Small intestine (tissue), 16 donors: ENCODE measurements at places on chromosomes 4 and X.
A peak's percentile ranks its signal among the peaks of the same experiment; 100 is the strongest.

DNA sequence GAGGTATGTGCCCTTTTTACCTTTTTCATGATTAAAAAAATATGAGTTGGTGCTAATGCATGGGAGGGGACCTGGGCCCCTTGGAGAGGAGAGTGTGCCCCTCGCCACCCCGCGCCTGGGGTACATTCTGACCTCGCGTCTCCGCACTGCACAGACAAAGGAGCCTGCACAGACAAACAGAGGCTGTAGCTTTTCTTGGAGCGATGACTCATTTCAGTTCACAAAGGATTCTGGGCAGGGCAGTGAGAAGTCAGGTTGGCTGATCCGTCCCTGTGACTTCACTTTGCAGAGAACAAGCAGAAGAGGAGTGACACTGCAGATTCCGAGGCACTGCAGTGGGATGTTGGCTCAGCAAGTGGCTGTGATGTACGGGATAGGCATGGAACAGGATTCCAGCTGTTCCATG is 82.9 kb downstream of the STOX2 start:
- peak; percentile 76 for DNase-seq

GRCh38 chr4:94917146-94917545 is 159.4 kb downstream of the BMPR1B start:
- DNase-seq: no peak

DNA sequence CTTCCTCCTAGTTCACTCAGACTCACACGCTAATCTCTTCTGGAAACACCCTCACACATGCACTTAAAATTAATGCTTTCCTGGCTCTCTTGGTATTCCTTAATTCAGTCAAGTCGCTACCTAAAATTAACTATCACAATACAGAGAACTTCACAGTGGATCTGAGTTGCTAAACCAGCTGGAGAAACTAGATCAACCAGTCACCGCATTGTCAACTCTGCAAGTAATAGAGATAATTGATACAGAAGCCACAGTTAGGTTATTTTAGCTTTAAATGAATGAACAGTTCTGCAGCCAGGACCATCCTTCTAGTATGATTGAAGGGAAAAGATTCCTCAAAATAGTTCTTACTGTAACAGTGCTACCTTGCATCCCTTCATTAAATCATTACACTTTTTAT is 6.0 kb upstream of the TBC1D9 start:
- no peak for DNase-seq

GRCh38 chrX:33171041-33171440 is 40.3 kb downstream of the DMD start:
- DNase-seq: no peak

DNA sequence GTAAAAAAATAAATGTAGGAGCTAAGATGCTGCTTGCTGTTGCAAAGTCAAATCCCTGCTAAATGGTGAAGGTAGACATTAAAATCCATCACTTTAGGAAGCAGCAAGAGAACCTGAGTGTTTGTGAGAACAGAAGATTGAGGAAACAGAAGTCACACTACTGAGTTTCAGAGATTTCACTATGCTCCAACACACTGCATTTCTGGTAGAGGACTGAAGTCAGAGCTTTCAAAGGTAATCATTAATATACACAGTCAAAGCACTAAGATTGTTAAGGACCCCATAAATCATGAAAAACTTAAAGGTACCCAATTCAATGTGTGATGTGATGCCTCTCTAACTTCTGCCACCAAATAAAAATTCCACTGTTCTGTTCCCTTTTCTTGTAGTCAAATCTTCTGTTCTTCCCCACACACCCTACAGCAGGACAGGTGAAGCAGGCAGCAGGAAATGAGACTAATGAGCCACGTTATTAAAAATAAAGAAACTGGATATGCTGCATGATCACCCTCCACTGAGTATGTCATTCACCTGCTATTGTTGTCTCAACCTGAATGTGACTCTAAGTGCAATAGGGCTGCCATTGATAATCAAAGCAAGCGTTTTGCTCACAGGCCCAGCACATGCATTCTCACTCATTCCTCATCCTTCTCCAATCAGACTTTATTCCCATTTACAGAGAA is 28.9 kb upstream of the APELA start:
- no peak for DNase-seq

GRCh38 chr4:121455285-121455684 is 74.5 kb upstream of the QRFPR start:
- no peak for DNase-seq

- peak; percentile 76 for DNase-seq
These were observed 18.0 kb upstream of the CYP2U1 start for GRCh38 chr4:107913283-107913899.

- DNase-seq: no peak
These were observed 7.3 kb upstream of the SH3BP2 start for GRCh38 chr4:2785613-2786012.

DNA sequence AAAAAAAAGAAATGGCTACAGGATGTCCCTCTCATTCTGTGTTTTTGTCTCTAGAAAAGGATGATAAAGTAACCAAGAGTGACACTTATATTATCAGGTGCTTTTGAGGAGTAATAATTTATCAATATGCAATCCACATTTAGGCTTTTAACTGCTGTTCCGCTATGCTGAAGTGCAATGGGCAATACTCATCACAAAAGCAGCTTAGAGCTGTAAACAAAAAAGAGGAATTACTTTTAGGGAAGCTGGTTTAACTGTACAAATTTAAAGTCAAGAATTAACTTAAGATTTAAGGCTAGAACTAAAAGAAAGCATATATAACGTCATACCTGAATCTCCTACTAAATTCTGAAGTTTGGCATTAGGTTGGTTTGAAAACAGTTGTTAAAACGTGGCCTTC is 93.5 kb upstream of the DDX3X start:
- no peak for DNase-seq

- DNase-seq: peak; percentile 42
These were observed 171.8 kb downstream of the HNRNPD start for GRCh38 chr4:82201805-82202641.

DNA sequence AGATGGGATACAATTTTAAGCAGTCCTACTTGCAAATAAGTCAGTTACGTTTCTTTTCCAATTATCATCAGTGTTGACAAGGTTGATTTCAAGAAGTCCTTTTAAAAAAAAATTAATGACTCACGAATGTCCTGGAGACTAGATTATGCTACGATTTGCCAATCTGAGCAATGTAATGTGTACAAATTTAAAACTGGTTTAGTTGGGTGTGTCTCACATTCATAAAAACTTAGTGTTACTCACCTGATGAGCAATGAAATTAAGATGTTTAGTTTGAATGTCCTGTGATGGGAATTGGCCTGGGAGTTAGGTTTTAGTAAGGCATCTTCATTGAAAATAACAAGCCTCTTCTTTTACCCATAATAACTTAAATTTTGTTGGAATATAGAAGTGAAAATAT is 136.7 kb upstream of the POF1B start:
- no peak for DNase-seq

- DNase-seq: no peak
These were observed 15.6 kb downstream of the CHRNA9 start for GRCh38 chr4:40350627-40351227.

- DNase-seq: no peak
These were observed 170.8 kb downstream of the ZNF674 start for GRCh38 chrX:46374371-46374770.

DNA sequence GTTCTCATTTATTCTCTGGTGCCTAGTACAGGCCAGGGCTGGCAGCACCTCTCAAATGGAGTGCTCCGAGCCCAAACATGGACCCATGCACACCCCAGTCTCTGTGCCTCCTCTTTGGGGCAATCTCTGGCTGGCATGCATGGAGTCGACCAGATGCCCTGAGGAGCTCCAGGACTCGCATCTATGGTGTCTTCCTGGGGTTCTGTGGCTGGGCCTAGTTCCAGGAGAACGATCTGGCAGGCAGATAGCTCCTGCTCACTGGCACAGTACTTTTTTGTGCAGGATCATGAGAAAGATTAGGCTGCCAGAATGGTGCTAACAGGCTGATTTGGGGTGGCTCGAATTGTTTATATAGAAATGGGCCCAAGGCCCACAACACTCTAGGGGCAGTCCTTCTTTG is 72.0 kb upstream of the PJA1 start:
- no peak for DNase-seq

GRCh38 chrX:45172890-45173289 is 27.8 kb downstream of the DIPK2B start:
- peak; percentile 69 for DNase-seq

DNA sequence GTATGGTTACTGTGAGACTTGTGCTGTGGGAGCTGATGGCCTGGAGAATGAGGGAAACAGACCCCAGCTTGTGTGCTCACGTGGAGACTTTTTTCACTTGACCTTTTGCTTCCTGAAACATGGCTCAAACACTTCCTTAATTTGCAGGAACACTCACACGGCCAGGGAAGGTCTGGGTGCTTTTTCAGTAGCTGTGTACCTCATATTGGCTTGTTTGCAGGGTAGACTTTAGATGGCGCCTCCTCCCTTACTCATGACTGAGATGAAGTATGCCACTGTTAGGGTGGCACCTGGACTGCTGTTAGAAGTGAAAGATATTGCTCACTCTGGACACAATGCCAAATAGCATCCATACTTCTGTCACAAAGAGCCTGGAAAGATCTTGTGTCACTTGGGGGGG is 75.7 kb upstream of the WDR1 start:
- no peak for DNase-seq

GRCh38 chrX:53714580-53715345 is 28.2 kb upstream of the HUWE1 start:
- peak; percentile 34 for DNase-seq

GRCh38 chr4:104393655-104394324 is 100.9 kb downstream of the CXXC4 start:
- DNase-seq: no peak

DNA sequence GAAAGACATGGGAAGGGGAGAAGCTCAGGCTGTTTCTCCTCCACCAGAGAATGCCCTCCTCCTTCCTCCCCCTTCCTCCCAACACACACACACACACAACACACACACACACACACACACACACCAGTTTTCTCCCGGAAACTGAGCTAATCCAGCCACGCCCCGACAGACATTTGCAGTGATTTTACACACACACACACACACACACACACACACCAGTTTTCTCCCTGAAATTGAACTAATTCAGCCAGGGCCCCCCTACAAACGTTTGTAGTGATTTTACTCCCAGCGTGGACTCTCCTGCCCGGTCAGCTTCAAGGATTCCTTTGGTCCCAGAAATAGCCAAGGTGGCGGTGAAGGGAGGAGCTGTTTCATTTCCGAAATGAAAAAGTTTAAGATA is 32.9 kb upstream of the STX18 start:
- peak; percentile 72 for DNase-seq

DNA sequence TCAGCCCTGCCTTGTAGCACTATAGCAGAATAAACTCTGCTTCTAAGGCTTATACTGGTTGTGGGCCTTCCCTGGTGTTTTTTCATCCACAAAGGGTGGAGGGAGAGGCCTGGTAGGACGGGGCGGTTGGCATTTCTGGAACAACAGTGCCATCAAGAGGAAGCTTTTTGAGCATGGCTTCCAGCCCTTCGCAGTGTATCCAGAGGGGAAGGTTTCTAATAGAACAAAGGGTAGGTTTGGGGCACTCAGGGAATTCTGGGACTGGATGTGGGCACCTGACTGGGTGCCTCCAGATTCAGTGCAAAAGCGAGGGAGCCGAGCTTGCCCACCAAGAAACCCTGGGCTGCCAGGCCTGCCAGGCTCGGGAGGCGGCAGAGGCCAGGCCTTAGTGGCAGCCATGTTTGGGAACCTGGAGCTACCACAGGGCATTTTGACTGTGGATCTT is 229.6 kb upstream of the AGTR2 start:
- no peak for DNase-seq

DNA sequence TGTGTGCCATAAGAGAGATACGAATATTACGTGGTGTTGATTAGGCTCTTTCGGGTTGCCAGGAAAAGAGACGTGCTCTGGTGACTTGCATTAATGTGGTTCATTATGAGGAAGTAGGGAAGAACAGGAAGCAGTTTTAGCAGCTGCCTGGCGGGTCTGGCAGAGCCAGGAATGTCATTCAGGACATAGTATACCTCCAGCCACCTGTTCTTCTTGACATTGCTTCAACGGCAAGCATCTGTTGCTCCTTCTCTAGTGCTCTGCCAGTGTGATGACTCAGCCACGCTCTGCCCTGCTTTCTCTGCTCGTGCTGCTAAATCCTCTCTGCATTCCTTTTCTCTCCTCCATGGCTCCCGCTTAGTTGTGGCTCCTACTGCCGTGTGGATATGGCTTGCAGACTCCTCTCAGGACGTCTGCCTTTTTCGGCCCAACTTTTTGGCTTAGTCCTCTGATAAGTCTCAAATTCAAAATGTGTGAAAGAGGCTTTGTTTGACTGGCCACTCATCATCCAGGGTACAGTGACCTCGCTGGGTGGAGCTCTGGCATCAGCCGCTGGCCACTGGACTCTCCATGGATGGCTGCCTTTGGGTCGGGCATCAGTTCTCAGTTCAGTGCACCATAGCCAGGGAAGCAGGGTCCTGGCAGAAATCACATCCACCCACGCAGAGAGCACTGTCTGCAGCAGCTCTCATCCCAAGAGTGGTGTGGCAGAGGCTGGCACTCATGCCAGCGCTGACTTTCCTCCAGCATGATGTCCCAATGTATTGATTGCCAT is 89.3 kb upstream of the KLF3 start:
- DNase-seq: peak; percentile 74

DNA sequence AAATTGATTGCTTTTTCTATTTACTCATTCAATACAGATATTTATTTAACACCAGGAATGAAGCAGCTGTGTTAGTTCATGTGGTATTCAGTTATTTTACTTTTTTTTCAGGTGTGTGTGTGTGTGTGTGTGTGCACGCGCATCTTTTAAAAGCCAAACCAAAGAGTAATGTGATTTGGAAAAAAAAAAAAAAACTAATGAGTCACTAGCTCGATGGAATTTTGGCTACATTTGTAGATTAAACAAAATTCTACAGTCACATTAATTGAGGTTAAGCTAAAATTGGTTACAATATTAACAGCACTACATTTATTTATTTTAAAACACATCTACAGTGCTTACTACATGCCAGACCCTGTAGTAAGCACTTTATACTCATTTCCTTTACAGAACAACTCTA is 66.8 kb downstream of the HHIP start:
- no peak for DNase-seq

- DNase-seq: no peak
These were observed 100.6 kb downstream of the NHS start for GRCh38 chrX:17475449-17476217.

GRCh38 chr4:38647101-38647819 is 16.7 kb upstream of the KLF3 start:
- no peak for DNase-seq

DNA sequence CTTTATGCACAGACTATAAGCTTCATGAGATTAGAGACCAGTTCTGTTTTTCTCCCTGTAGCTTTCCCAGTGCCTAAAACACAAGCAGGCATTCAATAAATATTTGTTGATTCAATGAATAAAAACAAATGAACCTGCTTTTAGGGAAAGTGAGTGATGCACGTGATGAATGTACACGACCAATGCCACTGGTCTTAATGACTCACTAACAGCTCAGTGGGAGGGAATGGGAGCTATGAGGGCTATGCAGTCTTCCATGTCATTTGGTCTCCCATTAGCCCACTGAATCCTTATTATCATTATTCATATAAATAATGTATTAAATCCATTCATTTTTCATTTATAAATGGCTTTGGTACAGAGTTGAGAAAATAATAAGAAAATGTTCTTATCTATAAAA is 247.4 kb downstream of the FBXO8 start:
- no peak for DNase-seq
